ENCODE measurements at places on chromosomes 2 and 18.

GRCh38 chr2:128439031-128439790 is 120.5 kb upstream of the HS6ST1 start:
- DNase-seq: no peak

GRCh38 chr2:215022910-215023309 is 115.5 kb downstream of the ABCA12 start:
- no peak for DNase-seq

DNA sequence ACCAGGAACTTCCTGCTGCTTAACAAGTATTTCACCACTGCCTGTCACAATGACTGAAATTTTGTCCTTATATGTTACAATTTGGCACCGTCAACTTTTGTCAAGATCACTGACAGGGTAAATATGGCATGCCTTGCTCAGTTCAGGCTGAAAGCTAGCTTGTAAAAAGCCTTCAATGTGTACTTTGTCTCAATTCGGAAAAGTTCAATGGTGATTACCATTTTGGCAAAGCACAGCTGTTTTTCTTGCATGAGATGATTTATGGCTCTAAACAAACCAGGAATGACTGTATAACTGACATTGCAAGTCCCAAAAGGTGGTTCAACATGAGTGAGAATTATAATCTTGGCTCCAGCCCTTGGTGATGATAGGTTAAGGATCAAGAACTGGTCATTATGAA is 1255.2 kb downstream of the CNTNAP5 start:
- no peak for DNase-seq

- no peak for DNase-seq
These were observed 7.8 kb downstream of the CCDC74A start for GRCh38 chr2:131535526-131535925.

DNA sequence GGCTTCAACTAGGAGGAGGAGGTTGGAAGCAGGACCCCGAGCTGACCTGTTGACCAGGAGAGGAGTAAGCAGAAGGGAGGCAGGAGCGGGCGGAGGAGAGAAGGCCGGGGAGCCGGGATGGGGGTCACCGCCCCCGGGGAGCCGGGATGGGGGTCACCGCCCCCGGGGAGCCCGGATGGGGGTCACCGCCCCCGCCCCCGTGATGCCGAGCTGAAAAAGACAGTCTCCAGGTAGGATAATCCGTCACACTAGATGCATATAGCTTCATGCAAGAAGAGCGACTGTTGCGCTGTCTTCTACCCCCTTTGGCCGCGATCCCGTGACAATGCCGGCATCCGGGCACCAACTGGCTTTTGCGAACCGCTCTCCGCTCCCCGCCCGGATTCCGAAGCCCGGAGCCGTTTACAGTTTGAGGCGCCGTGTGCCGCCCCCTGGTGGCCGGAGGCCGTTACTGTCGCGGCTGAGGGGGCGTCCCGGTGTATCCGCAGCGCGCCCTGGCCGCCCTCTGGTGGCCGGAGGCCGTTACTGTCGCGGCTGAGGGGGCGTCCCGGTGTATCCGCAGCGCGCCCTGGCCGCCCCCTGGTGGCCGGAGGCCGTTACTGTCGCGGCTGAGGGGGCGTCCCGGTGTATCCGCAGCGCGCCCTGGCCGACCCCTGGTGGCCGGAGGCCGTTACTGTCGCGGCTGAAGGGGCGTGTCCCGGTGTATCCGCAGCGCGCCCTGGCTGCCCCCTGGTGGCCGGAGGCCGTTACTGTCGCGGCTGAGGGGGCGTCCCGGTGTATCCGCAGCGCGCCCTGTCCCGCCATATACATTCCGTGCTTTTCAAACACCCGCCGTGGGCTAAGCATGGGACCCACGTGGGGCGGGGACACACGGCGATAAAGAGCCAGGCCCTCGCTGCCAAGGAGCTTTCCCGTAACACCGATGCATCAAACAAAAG is 89.6 kb downstream of the ACTR3 start:
- no peak for DNase-seq

GRCh38 chr2:174011796-174012195 is 46.6 kb upstream of the SP3 start:
- no peak for DNase-seq

- DNase-seq: no peak
These were observed 62.5 kb upstream of the ACVR2A start for GRCh38 chr2:147782141-147782930.

DNA sequence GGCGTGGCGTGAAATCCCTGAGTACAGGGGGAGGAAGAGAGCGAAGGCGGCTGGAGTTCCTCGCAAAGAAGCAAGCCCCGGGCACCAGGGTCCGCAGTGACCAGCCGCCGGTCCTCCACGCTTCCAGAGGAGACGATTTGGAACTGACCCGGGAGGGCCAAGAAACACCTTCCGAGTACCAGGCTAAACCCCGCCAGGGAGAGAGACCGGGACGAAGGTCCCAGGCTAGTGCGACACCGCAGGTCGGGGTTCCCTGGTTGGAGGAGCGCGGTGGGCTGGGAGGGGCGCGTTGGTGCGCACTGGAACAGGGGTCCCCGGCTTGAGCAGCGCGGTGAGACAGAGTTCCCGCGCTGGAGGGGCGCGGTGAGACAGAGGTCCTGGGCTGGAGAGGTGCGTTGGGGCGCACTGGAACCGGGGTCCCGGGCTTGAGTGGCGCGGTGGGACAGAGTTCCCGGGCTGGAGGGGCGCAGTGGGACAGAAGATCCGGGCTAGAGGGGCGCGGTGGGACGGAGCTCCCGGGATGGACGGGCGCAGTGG is 901 bp downstream of the WDFY1 start:
- no peak for DNase-seq

DNA sequence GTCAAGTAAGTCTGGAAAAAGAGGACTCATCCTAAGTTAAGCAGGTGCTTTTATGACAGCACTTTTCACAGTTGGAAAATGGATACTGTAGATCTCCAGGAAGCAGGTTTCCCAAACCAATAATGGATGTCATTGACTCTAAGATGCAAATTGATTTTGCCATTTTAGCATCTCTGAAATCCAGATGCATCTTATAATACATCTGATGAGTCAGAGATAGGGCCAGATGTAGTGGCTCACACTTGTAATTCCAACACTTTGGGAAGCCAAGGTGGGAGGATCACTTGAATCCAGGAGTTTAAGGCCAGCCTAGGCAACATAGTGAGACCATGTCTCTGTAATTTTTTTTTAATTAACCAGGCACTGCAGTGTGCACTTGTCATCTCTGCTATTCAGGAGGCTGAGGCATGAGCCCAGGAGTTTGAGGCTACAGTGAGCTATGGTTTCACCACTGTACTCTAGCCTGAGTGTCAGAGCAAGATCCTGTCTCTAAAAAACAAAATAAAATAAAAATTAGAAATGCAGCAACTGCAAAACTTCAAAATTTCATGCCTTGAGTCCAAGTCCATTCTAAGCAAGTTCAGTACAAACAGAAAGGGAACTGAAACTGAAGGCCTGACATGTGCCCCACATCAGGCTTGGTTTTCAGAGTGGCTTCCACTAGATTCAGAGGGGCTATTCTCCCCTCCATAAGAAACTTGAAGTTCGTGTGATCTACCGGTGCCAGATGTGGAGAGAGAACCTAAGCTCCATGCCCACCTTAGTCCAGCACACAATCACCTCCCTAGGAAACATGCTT is 267.8 kb upstream of the NCKAP5 start:
- DNase-seq: no peak

GRCh38 chr2:45145073-45145899 is 136.0 kb upstream of the SIX2 start:
- DNase-seq: no peak

DNA sequence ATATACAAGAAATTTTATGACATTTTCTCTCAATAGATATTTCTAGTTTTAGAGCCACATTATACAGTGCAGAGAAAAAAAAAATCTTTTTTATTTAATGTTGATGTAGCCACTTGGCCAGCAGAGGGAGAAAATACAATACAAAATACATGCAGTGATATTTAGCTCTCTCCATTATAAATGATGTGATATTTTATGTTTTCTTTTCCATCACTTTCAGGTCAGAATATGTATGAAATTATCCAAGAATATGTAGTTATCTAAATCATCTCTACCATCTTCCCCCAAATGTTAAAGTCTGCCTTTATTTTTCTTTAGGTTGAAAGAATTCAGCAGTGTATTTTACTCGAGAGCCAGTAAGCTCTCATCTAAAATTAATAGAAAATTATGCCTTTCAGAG is 533.6 kb upstream of the FSHR start:
- DNase-seq: no peak

GRCh38 chr2:181393472-181393871 is 63.7 kb upstream of the ITGA4 start:
- DNase-seq: no peak

DNA sequence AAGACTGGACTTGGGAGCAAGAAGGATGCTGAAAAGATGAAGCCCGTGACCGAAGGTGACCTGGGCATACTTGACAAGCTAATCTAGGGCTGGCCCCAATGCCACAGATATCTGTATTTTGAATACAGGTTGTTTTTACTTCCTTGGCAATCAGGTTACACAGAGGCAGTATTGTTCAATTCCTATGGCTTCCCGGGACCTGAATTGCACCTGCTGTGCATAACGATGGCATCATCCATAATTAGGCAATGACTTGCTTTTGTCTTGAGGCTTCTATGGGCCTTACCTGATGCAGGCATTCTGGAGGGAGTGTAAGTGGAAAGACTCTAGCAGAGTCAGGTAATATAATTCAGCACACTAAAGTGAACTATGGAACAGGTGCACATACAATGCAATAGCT is 60.6 kb upstream of the CUL3 start:
- DNase-seq: no peak

DNA sequence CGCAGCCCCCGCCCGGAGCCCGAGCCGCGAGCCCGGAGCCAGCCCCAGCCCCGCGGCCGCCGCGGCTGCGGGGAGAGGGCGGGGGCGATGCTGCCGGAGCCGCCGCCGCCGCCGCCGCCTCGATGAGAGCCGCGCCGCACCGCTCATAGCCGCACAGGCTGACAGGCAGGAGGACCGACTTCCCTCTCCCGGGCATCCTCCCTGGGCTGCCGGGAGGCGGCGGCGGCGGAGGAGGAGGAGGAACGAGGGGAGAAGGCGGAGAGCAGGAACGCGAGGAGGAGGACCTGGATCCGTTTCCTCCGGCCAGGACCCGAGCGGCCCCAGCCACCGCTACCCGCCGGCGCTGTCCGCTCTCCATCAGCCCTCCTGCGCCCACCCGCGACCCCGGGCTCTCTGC is 370 bp downstream of the KLHL29 start:
- no peak for DNase-seq

GRCh38 chr18:14961991-14962390 is 214.0 kb downstream of the ANKRD30B start:
- no peak for DNase-seq

DNA sequence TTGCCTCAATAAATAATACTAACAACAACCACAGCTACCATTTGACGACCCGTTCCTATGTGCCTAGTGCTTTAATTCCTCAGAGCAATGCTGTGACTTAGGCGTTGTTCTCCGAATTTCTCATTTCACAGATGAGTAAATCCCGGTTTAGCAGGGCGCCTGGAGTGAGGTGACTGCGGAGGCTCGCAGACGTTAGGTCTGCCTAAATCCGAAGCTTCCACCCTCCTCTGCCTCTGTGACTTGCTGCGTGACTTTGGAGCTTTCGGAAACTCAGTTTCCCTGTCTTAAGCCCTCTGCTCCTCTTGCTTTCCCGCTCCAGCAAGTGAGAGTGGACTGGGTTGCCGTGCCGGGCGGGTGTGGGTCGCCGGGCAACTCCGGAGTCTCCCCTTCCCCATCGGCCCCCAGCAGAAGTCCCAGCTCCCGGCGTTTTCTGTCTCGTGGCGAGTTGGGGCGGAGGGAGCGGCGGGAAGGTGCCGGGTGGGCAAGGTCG is 711 bp upstream of the ATOH8 start:
- no peak for DNase-seq

DNA sequence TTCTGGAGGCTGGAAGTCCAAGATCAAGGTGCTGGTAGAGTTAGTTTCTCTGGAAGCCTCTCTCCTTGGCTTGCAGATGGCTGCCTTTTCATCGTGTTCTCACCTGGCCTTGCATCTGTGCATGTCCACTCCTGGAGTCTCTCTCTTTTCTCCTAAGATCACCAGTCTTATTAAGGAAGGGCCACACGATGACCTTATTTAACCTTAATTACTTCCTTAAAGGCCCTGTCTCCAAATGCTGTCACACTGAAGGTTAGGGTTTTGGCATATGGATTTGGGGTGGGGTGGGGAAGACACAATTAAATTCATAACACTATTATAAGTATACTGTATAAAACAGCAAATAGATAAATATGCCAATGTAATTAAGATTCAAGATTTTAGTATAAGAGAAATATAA is 402.4 kb upstream of the HS6ST1 start:
- DNase-seq: no peak

DNA sequence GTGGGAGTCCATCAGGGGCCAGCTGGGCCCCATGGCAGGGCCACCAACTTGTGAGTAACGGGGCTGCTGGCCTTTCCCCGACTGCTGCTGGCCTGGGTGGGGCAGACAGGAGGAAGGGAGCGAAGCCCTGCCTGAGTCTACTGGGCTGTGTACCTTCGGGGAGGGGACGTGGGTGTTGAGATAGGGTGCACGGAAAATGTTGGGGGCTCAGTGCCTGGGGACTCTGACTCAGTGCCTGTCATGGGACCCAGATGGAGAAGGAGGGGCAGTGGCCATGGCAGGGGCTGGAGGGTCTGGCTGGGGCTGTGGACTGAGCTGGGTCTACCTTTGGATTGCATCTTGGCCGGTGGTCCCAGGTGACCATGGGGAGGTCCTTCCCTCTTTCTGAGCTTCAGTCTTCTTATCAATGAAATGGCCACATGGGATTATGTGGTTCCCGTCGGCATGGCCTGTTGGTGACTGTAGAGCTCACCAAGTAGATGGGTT is 4.0 kb downstream of the SLC4A3 start:
- DNase-seq: no peak

DNA sequence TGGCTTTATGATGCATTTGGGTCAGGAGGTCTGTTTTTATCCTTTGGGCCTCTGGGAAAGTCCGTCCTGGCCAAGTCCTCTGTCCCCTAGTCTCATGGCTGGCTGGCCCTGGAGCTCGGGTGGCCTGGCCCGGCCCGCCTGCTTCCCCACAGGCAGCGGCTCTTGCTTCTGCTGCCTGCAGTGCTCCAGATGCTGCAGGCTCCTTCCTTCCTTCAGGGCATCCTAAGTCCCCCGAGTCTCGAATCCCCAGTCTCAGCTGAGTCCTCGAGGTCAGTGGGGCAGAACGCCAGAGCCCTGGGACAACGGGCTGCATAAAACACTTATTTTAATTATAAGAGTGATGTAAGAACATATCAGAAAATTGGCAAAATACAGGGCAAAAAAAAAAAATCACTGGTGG is 71.2 kb downstream of the HPCAL1 start:
- DNase-seq: no peak

DNA sequence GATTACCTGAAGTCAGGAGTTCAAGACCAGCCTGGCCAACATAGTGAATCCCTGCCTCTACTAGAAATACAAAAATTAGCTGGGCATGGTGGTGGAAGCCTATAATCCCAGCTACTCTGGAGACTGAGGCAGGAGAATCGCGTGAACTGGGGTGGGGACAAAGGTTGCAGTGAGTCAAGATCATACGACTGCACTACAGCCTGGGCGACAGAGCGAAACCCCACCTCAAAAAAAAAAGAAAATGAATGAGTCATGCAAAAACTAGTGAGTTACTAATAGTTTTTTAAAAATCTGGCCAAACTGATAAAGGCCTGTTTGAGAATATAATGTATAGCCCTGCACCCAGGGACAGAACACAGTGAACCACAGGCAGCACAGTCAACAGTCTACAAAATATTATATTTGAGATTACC is 17.5 kb downstream of the AFG3L2 start:
- no peak for DNase-seq
